Ovary (tissue), 10 donors: ENCODE measurements at places on chromosomes 7 and 10. TPM values are rescaled to one million over a fixed set of nuclear protein-coding genes. Genes with fewer than 3 reads are reported as not detected.

SLC25A28 gene
- total RNA-seq, result 20.0 TPM

MBL2 gene
- not detected for total RNA-seq

C10orf53 gene
- total RNA-seq, result not detected

PLXNA4 gene
- 5.8 TPM for total RNA-seq

KCNH2 gene
- 26.3 TPM for total RNA-seq

MLXIPL gene
- total RNA-seq, result 12.5 TPM

CCDC126 gene
- total RNA-seq, result 11.4 TPM

PDE6C gene
- total RNA-seq, result not detected

GSTO2 gene
- 19.0 TPM for total RNA-seq

SLC16A12 gene
- 4.3 TPM for total RNA-seq

POMZP3 gene
- 36.2 TPM for total RNA-seq

GRCh38 chr10:34732926-34733325, 82.2 kb downstream of the PARD3 start:
- no peak for DNase-seq
- H3K4me1 ChIP-seq, result peaks cover 3% of the 10 kb centered on the region
- no peak overlapping the region for H3K4me3 ChIP-seq

GRCh38 chr10:80674809-80675208, 137.1 kb downstream of the SH2D4B start:
- no peak overlapping the region for H3K27ac ChIP-seq
- no peak for DNase-seq
- no peaks in the 10 kb centered on the region for H3K27me3 ChIP-seq
- H3K4me3 ChIP-seq, result no peak overlapping the region
- no peaks in the 10 kb centered on the region for H3K4me1 ChIP-seq
- no peaks in the 10 kb centered on the region for H3K36me3 ChIP-seq

DNA sequence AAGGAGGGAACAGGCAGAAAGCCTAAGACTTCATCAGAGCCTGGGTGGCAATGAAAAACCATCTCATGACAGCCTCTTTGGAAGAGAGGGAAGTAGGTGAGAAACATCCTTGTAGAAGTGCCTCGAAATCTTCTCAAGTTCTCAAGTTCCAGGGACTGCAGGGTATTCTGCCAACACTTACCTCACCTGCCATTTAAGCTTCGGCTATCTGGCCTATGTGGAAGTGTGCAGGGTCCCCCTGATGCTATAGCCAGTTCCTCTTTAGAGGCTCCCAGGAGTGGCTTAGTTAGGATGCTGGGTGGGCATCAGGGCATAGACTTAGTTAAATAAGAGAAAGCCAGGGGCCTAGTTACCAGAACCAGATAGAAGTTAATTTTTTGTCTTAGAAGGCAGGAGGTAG, 27.0 kb downstream of the ABCC2 start:
- no peak overlapping the region for H3K27ac ChIP-seq
- no peak for DNase-seq
- H3K27me3 ChIP-seq, result no peaks in the 10 kb centered on the region
- no peak overlapping the region for H3K4me3 ChIP-seq
- H3K36me3 ChIP-seq, result no peaks in the 10 kb centered on the region
- H3K4me1 ChIP-seq, result no peaks in the 10 kb centered on the region

DNA sequence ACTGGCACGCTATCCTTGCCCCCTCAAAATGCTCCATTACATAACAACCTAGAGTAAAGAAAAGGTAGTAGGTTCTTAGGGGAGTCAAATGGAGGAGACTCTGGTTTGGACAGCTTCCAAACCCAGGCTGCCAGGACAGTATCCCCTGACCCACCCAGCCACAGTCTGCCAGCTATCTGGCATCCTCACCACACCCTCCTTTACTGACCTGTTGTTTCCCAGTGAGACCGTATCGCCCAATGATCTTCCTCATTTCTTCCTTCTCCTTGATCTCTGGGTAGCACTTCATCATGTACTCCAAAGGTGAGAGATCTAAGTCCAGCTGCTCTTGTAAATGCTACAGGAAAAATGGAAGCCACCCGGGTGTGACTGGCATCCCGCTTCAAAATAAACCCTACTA, 5.1 kb upstream of the H2BK1 start:
- no peaks in the 10 kb centered on the region for H3K4me1 ChIP-seq
- DNase-seq, result no peak
- H3K27ac ChIP-seq, result no peak overlapping the region
- no peaks in the 10 kb centered on the region for H3K27me3 ChIP-seq
- H3K4me3 ChIP-seq, result no peak overlapping the region

GRCh38 chr10:536935-537334, 152.5 kb downstream of the DIP2C start:
- H3K4me1 ChIP-seq, result peaks cover 8% of the 10 kb centered on the region
- H3K27me3 ChIP-seq, result no peaks in the 10 kb centered on the region
- H3K27ac ChIP-seq, result no peak overlapping the region
- DNase-seq, result no peak
- no peaks in the 10 kb centered on the region for H3K36me3 ChIP-seq
- H3K4me3 ChIP-seq, result no peak overlapping the region

DNA sequence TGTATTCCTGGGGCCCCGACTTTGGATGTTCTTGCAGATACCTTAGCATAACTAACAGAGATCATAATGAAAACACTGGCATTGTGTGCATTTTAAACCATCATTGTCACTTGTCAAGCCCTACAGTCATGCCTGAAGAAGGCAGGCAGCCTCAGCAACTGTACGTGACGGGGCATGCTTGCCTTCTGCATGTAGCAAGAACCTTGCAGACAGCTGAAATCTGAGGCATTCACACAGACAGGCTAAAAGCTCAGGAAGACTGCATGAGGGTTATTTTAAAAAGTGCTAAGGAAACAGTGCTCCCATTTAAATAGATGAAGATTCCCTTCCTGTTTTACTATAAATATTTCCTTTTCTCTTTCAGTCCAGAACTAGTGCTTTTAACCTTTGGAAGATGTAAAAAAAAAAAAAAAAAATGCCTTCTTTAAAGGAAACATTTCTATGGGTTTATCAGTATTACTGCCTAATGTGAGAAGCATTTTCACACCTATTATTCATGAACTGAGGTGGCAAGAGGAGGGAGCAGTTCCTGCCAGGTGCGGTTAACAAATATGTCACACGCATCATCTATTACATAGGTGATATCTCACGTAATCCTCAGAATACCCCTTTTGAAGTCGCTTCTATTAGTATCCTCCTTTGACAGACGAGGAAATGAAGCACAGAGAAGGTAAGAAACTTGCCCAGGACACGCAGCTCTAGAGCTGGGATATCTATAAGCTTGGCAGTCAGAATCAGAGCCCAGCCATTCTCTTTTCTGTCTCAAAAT, 88.1 kb downstream of the PRKCQ start:
- H3K4me1 ChIP-seq, result no peaks in the 10 kb centered on the region
- H3K27ac ChIP-seq, result no peak overlapping the region
- H3K27me3 ChIP-seq, result no peaks in the 10 kb centered on the region
- no peaks in the 10 kb centered on the region for H3K36me3 ChIP-seq
- no peak for DNase-seq

- no peaks in the 10 kb centered on the region for H3K4me1 ChIP-seq
- no peak overlapping the region for H3K27ac ChIP-seq
- H3K36me3 ChIP-seq, result no peaks in the 10 kb centered on the region
- no peak for DNase-seq
- H3K27me3 ChIP-seq, result no peaks in the 10 kb centered on the region
Measured at GRCh38 chr7:70545214-70545613, 586.7 kb upstream of the GALNT17 start.

- no peaks in the 10 kb centered on the region for H3K4me1 ChIP-seq
- DNase-seq, result no peak
- H3K27ac ChIP-seq, result no peak overlapping the region
- H3K27me3 ChIP-seq, result no peaks in the 10 kb centered on the region
- no peaks in the 10 kb centered on the region for H3K36me3 ChIP-seq
Measured at GRCh38 chr7:16129431-16130110, 291.8 kb downstream of the CRPPA start.

DNA sequence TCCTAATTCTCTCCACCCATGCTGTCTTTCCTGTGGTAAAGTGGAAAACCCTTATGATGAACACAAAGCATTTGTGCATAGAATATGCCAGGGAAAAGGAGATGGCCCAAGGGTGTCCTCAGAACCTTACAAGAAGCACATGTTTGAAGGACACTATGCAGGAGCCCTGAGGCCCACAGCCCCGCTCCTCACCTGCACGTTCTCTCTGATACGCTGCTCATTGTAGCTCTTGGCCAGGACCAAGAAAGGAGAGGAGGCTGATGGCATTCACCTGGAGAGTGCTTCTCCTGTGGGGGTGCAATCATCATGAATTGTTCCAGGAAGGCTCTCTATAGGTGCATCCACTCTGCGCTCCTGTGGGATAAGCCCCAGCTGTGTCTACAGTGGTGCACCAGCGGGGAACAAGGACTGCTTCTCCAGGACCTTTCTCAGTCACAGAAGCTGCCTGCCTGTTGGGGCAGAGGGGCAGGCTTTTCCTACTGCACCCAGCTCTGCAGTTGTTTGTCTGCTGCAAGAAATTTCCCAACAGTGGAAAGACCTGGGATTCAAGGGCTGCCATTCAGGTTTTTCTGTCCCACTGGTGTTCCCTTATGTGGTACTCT, 19.9 kb downstream of the AKR1C2 start:
- peaks cover 7% of the 10 kb centered on the region for H3K4me1 ChIP-seq
- H3K27ac ChIP-seq, result no peak overlapping the region
- no peaks in the 10 kb centered on the region for H3K36me3 ChIP-seq
- DNase-seq, result no peak
- no peaks in the 10 kb centered on the region for H3K27me3 ChIP-seq

GRCh38 chr10:120684226-120684625, 166.9 kb upstream of the WDR11 start:
- no peaks in the 10 kb centered on the region for H3K27me3 ChIP-seq
- peaks cover 2% of the 10 kb centered on the region for H3K4me1 ChIP-seq
- no peak overlapping the region for H3K27ac ChIP-seq
- DNase-seq, result no peak
- no peak overlapping the region for H3K4me3 ChIP-seq

- no peaks in the 10 kb centered on the region for H3K27me3 ChIP-seq
- H3K36me3 ChIP-seq, result no peaks in the 10 kb centered on the region
- no peak for DNase-seq
- peaks cover 13% of the 10 kb centered on the region for H3K4me1 ChIP-seq
Measured at GRCh38 chr7:104973227-104973626, 40.8 kb upstream of the KMT2E start.

DNA sequence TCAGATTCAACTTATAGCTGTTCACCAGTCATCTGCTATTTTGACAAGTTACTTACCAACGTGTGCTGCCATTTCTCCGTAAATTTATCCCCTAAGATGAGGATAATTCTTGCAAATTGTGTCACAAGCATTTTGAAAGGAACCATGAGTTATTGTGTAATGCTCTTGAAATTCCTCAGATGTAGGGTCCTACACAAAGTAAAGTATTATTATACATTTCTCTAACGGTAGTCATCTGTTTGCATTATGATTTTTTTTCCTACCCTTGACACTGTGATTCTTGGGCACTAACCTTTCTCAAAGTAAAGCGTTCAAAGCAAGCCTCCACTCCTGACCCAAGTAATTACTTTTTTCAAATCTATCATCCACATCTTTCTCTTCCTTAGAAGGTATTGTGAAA, 8.1 kb downstream of the HERC4 start:
- DNase-seq, result no peak
- no peak overlapping the region for H3K4me3 ChIP-seq
- H3K4me1 ChIP-seq, result no peaks in the 10 kb centered on the region
- no peak overlapping the region for H3K27ac ChIP-seq

DNA sequence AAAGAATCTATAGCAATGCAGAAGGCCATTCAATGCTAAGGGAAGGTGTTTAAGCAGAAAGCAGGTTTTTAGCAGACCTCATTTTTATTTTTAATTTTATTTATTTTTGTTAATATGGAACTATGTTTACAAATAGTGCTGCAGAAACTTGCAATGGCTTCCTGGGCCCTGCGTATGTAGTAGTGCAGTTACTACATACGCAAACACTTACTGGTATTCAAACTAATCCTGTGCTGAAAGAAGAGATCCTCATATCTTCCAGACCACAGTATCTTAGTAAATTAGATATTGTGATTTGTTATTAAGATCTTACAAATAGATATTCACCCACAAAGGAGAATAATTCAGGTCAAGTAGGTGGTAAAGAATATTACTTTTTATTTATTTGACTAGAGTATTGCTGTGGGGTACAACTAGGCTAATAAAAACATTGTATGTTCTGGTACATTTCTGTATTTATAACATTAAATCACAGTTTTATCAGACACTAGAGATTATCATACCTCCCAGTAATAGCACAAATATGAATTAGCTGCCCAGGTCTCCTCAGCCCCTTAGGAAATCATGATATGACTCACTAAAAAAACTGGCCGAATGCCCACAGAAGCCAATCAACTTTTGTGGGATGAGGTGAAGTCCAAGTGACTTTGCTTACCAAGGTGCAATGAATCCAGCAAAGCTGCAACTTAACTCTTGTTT, 57.6 kb downstream of the RNLS start:
- H3K27ac ChIP-seq, result no peak overlapping the region
- no peaks in the 10 kb centered on the region for H3K27me3 ChIP-seq
- H3K4me3 ChIP-seq, result no peak overlapping the region
- no peaks in the 10 kb centered on the region for H3K4me1 ChIP-seq

GRCh38 chr10:93797825-93798224, 40.1 kb downstream of the LGI1 start:
- no peaks in the 10 kb centered on the region for H3K36me3 ChIP-seq
- H3K27me3 ChIP-seq, result no peaks in the 10 kb centered on the region
- no peaks in the 10 kb centered on the region for H3K4me1 ChIP-seq
- DNase-seq, result no peak

GRCh38 chr7:79471283-79471682, 17.8 kb upstream of the MAGI2 start:
- H3K36me3 ChIP-seq, result no peaks in the 10 kb centered on the region
- no peak overlapping the region for H3K27ac ChIP-seq
- DNase-seq, result no peak
- H3K4me1 ChIP-seq, result no peaks in the 10 kb centered on the region
- no peaks in the 10 kb centered on the region for H3K27me3 ChIP-seq

GRCh38 chr10:72010234-72010973, 46.2 kb downstream of the CHST3 start:
- H3K4me3 ChIP-seq, result no peak overlapping the region
- no peaks in the 10 kb centered on the region for H3K27me3 ChIP-seq
- DNase-seq, result no peak
- H3K4me1 ChIP-seq, result peaks cover 55% of the 10 kb centered on the region
- no peaks in the 10 kb centered on the region for H3K36me3 ChIP-seq

GRCh38 chr10:34880817-34881216, 65.7 kb upstream of the PARD3 start:
- H3K27ac ChIP-seq, result no peak overlapping the region
- no peak overlapping the region for H3K4me3 ChIP-seq
- H3K36me3 ChIP-seq, result no peaks in the 10 kb centered on the region

- no peaks in the 10 kb centered on the region for H3K4me1 ChIP-seq
- H3K4me3 ChIP-seq, result no peak overlapping the region
- H3K27me3 ChIP-seq, result no peaks in the 10 kb centered on the region
- no peaks in the 10 kb centered on the region for H3K36me3 ChIP-seq
Measured at GRCh38 chr10:3006093-3006492, 61.3 kb upstream of the PFKP start.

DNA sequence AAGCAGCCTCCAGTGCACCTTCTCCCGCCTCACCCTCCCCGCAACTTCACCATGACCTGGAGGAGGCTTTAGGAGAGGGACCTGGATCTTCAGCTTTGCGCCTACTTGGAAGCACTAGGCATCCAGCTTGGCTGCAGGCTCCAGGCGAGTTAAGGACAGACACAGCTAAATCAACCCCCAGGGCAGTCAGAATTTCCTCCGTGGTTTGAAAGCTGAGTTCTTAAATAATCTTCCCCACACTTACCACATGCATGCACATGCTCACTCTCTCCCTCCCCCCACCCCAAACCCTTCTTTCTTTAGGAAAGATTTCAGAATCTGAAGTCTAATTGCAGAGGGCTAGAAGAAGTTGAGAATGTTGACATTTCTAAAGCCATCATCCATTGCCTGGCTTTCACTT, 36.7 kb upstream of the LRRC4 start:
- no peak for DNase-seq
- no peaks in the 10 kb centered on the region for H3K36me3 ChIP-seq
- no peak overlapping the region for H3K27ac ChIP-seq
- H3K4me1 ChIP-seq, result no peaks in the 10 kb centered on the region
